ENCODE measurements at places on chromosomes 3 and 15. TPM values are rescaled to one million over a fixed set of nuclear protein-coding genes. Genes with fewer than 3 reads are reported as not detected.

The NGRN gene
- total RNA-seq: 66.6 TPM

The CCDC13 gene
- 0.48 TPM for total RNA-seq

The ZNF80 gene
- not detected for total RNA-seq

The ANKRD34C gene
- total RNA-seq: not detected

The CLCN2 gene
- total RNA-seq: 17.1 TPM

The PAK6 gene
- total RNA-seq: 8.4 TPM

The VIPR1 gene
- total RNA-seq: 2.2 TPM

The LINGO1 gene
- total RNA-seq: 11.9 TPM

The CIDEC gene
- total RNA-seq: not detected

The SLC28A1 gene
- total RNA-seq: not detected

The CCDC66 gene
- 13.2 TPM for total RNA-seq

The WNT7A gene
- 0.07 TPM for total RNA-seq

The CACNA2D2 gene
- total RNA-seq: 5.9 TPM

The RTP2 gene
- total RNA-seq: not detected

The PLCB2 gene
- 13.9 TPM for total RNA-seq

The MYEF2 gene
- 15.0 TPM for total RNA-seq

The CHRM5 gene
- total RNA-seq: not detected

The ARPIN gene
- 2.1 TPM for total RNA-seq

The SLC24A5 gene
- total RNA-seq: 0.11 TPM

All from H7 (cell line).